ENCODE measurements at places on chromosomes 13 and 19. TPM values are rescaled to one million over a fixed set of nuclear protein-coding genes. Genes with fewer than 3 reads are reported as not detected.

Gene ZNF823
- 16.0 TPM for total RNA-seq

Gene BRSK1
- 46.4 TPM for total RNA-seq

Gene ZNF497
- total RNA-seq = 3.7 TPM

Gene CYP2F1
- total RNA-seq = not detected

Gene CEACAM7
- total RNA-seq = not detected

Gene GZMM
- 0.33 TPM for total RNA-seq
